ENCODE measurements at places on chromosomes 5 and 9. TPM values are rescaled to one million over a fixed set of nuclear protein-coding genes. Genes with fewer than 3 reads are reported as not detected.

FGF18 gene
- total RNA-seq, result 3.9 TPM

DND1 gene
- not detected for total RNA-seq

OR13F1 gene
- total RNA-seq, result not detected

DDX4 gene
- not detected for total RNA-seq

EIF4EBP3 gene
- not detected for total RNA-seq

ST8SIA4 gene
- 15.0 TPM for total RNA-seq

PCDHA9 gene
- 0.10 TPM for total RNA-seq

NEUROG1 gene
- total RNA-seq, result not detected

ARL14EPL gene
- total RNA-seq, result not detected

PRR16 gene
- total RNA-seq, result 5.2 TPM

SPINK4 gene
- not detected for total RNA-seq

CXCL14 gene
- 71.1 TPM for total RNA-seq

TRAF1 gene
- 5.1 TPM for total RNA-seq

PCDHGA4 gene
- 3.9 TPM for total RNA-seq

Measured in tongue (tissue), 3 donors.